ENCODE measurements at places on chromosomes 16 and 17.

DNA sequence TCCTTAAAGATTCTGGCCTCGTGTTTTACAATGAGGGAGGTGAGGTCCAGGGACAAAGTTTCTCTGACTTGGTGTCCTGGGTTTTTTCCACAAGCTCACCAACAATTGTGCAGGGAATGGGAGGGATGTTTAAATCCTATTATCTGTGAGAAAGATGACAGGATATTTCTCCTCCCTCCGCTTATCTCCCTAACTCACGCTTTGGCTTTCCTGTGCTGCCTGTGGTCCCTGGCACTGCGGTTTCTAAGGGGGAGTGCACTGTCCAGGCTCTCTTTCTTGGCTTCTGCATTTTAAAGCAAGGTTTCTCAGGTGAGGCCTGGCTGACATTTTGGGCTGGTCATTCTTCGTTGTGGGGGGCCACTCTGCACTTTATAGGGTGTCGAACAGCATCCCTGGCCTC lies 16.4 kb downstream of the GGA3 start:
- no peak for DNase-seq

DNA sequence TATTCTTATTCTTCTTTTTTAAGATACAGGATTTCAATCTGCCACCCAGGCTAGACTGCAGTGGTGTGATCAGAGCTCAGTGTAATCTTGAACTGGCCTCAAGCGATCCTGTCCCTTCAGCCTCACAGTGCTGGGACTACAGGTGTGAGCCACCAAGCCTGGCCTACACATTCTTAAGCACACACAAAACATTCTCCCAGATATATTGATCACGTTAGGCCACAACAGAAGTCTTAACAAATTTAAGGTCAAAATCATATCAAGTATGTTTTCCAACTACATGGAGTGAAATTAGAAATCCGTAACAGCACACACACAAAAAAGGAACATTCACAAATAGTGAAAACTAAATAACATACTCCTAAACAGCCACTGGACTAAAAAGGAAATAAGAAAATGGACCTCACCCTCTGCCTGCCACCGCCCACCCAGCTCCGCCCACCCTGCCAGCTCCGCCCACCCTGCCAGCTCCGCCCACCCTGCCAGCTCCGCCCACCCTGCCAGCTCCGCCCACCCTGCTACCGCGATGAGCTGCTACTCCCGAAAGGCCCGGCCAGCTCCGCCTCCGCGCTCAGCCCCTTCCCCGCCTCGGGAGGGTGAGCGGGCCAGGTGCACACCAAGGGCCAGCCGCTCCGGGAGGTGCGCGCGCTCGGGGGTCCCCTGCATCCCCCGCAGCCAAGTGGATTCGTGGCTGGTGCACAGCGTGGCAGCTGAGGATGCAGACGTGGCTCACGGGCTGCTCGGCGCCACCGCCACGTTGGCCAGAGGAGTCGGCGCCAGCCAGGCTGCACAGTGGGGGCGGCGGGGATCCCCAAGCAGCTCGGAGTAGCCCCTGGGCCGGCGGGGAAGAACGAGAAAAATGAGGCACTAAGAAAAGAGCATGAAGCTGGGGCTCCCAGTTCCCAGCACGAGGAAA lies 41.2 kb downstream of the C16orf87 start:
- no peak for DNase-seq

DNA sequence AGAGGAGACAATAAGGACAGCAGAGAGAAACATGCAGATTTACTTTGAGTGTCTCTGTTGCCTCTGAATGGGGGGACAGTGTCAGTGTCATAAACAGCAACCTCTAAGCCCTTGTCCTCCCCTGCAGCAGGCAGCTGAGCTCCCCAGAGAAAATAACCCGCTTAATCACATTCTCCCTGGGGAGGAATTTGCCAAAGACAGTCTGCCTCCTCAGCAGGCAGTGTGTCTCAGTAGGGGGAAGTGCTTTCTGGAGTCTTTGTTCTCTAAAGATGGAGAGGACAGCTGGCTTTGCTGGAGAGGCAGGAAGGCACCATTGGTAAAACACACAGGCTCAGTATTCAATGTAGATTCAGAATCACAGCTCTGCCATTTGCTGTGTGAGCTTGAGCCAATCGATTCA lies 16.1 kb downstream of the TEKT5 start:
- DNase-seq, result peak; percentile 28

DNA sequence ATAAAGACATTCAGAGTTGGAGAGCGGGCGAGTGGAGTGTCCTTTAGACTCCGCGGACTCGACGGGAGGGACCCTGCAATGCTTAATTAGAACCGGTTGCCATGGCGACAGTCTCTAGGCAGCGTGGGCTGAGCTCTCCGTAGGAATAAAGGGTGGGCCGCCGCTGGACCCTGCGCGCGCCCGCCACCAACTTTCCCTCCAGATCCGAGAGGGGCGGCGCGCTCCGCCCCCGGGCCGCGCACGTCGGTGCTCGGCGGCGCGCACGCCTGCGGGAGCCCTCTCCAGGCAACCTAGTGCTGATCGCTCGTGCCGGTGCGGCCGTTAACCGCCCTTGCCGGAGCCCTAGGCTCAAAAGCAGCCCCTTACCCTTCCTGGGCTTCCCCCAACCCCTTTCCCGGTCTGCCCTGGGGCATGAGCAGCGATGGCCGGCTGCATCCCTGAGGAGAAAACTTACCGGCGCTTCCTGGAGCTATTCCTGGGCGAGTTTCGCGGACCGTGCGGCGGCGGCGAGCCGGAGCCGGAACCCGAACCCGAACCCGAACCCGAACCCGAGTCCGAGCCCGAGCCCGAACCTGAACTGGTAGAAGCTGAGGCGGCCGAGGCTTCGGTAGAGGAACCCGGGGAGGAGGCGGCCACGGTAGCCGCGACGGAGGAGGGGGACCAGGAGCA lies at the start of gene PPM1E:
TSS of gene PPM1E (plus strand) at position 278 of the 669 bp plus-strand sequence.
- peak; percentile 85 for DNase-seq

DNA sequence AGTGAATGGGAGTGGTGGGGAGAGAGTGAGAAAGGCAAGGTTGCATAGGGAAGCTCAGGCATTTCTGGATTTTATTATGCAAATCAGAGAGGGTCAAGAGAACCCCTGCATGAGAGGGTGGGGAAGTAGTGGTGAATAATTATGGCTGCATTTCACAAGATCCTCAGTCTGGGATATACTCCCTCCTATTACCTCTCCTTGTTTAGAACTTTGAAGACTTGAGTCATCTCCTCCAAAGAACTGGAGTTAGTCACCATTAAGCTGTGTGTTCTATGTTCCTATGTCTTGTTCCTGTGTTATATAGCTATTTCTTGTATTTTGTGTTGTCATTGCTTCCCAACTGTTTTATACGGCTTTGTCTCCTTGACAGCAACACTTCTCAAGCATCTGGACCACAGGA lies 18.4 kb downstream of the SOX9 start:
- no peak for DNase-seq

DNA sequence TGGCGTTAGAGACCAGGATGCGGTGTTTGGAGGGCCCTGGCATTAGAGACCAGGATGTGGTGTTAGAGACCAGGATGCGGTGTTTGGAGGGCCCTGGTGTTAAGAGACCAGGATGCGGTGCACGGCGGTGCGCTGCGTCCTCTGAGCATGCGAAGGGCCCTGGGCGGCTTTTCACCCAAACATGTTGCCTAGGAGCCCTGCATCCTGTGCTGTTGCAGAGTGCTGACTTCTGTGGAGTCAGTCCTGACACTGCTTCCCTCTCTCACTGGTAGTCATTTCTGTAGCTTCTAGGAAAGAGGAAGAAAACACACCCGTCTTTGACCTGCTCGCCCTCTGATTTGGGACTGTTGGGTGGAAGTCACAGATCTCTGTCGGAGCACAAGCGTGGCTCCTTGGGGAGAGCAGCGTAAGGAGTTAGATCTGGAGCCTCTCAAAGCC lies 141.2 kb downstream of the LAT start:
- no peak for DNase-seq

- DNase-seq, result no peak
Measured at GRCh38 chr17:80616705-80617104, 72.1 kb downstream of the RPTOR start.

GRCh38 chr17:4154201-4154600 lies 11.2 kb downstream of the CYB5D2 start:
- no peak for DNase-seq

- no peak for DNase-seq
Measured at GRCh38 chr17:75765981-75766380, 989 bp upstream of the GALK1 start.

- DNase-seq, result no peak
Measured at GRCh38 chr17:71558901-71559300, 561.9 kb upstream of the SOX9 start.

DNA sequence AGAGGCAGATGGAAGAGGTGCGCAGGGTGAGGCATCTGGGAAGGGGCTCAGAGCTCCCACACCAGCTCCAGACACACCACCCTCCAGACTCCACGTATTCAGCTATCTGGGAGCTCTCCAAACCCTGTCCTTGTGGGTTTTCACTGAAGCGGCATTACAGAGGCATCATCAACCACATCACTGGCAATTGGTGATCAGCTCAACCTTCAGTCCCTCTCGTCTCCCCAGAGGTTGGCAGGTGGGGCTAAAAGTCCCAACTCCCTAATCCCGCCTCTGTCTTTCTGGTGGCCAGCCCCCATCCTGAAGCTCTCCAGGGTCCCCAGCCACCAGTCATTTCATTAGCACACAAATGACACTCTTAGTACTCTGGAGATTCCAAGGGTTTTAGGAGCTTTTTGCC lies 123.9 kb downstream of the KCNJ12 start:
- DNase-seq, result no peak
